WERI-Rb-1 (cell line): ENCODE measurements at places on chromosomes 13 and 19.

GRCh38 chr13:26424181-26424580 is 133.3 kb upstream of the WASF3 start:
- DNase-seq, result no peak

GRCh38 chr13:76656500-76656899 is 229.7 kb downstream of the KCTD12 start:
- no peak for DNase-seq

GRCh38 chr13:102628559-102628958 is 31.8 kb downstream of the TPP2 start:
- no peak for DNase-seq

DNA sequence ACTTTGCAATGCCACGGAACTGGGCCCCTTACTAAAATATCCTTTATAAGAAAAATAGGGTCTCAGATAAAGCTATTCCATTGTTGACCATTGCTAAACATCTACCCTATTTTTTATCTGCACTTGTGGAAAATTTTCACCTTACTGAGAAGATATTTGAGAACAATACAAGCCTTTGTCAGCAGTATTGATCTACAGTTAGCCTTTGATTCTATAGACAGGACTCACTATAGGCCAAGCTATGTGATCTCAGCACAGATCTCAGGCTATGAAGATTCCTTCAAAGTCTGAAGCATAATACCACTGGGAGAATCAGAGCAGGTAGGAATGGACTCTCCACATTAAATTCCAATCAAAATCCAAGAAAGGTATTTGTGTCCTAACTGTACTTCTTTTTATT is 1099.7 kb downstream of the DIAPH3 start:
- DNase-seq, result no peak

- DNase-seq, result no peak
These were observed 289.2 kb downstream of the FGF9 start for GRCh38 chr13:21960108-21960507.
